ENCODE measurements at places on chromosomes 6 and 20. TPM values are rescaled to one million over a fixed set of nuclear protein-coding genes. Genes with fewer than 3 reads are reported as not detected.

DNA sequence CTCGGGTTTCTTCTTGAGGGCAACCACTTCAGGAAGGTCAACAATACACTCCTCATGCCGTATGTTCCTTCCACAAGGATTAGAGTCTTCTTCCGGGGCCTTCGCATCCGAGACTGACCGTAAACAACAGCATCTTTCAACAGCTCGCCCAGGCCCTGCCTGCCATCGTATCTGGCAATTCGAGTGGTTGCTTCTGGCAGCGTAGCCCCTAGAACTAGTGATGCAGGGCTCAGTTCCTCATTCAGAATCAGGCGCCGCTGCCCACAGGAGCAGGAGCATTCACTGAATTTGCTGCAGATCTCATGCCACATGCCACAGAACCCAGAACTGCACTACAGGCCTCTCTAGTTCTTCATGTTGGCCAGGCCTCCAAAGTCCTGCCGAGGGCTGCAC is 59.0 kb upstream of the AFDN start:
- no peak for DNase-seq

DNA sequence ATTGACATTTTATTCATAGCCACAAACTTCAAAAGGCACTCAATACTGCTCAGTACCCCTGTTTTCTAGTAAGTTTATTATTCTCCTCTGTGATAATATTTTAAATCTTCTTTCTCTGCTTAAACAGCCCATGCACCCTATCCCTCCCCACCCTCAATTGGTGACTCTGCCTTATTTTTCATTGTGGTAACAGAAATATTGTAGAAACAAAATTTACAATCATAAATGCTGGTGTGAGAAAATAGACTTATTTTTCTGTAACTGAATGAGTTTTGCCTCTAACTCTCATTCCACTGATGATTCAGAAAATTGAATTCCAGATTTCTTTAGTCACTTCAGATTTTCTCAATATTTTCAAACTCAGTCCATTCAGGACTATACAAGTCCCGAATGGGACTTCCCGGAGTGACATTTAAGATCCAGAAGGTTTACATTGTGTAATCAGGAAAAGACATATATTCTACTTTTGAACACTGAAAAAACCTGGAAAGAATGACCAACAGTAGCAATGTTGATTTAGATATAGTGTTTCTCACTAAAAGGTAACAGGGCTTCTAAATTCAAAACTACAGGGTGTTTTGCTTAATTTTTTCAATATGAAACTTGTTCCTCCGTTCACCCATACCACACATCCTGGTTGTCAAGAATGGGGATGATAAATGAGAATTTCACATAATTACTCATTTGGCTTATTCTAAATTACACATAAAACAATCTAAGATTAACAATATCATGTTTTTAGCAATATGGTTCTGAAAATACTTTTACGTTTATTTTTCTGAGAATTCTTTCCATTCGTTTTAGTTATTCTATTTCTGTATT is 34.8 kb upstream of the UST start:
- DNase-seq, result no peak

The BPI gene
- not detected for total RNA-seq

GRCh38 chr6:37783025-37783855 is 36.3 kb upstream of the ZFAND3 start:
- DNase-seq, result peak; percentile 43

GRCh38 chr6:163771180-163771579 is 356.7 kb downstream of the QKI start:
- no peak for DNase-seq

Data from fibroblast of lung (primary cell).